Right ventricle myocardium superior (tissue), 1 donor: ENCODE measurements at places on chromosomes 16 and 17. TPM values are rescaled to one million over a fixed set of nuclear protein-coding genes. Genes with fewer than 3 reads are reported as not detected.

- no peak for DNase-seq
These were observed 209.5 kb downstream of the CNTNAP4 start for GRCh38 chr16:76486740-76487139.

GRCh38 chr16:77322757-77323156, 112.1 kb downstream of the ADAMTS18 start:
- no peak for DNase-seq

- DNase-seq: no peak
These were observed 53.7 kb upstream of the ETV4 start for GRCh38 chr17:43599835-43600234.

- no peak for DNase-seq
These were observed 26.3 kb downstream of the VPS53 start for GRCh38 chr17:688100-688989.

DNA sequence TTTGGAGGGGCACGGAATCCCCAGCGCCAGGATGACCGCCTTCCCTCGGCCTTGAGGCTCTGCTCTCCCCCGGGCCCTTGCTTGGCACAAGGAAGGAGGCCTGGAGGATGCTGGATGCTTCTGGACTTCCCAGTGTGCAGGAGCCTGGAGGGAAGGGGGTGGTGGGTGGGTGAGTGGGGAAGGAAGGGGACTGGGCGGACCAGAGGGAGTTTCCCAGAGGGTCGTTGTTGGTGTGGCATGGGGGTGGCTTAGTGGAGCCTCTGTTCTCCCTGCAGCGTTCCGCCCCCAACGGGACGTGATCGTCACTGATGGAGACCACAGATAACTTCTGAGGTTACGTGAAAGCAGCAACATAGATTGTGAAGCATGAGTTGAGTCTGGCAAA, 140.0 kb downstream of the IRF8 start:
- DNase-seq: no peak

HID1 gene
- total RNA-seq: 9.0 TPM

RNF222 gene
- not detected for total RNA-seq

- no peak for DNase-seq
These were observed 3.9 kb upstream of the NFAT5 start for GRCh38 chr16:69561901-69562300.

DNA sequence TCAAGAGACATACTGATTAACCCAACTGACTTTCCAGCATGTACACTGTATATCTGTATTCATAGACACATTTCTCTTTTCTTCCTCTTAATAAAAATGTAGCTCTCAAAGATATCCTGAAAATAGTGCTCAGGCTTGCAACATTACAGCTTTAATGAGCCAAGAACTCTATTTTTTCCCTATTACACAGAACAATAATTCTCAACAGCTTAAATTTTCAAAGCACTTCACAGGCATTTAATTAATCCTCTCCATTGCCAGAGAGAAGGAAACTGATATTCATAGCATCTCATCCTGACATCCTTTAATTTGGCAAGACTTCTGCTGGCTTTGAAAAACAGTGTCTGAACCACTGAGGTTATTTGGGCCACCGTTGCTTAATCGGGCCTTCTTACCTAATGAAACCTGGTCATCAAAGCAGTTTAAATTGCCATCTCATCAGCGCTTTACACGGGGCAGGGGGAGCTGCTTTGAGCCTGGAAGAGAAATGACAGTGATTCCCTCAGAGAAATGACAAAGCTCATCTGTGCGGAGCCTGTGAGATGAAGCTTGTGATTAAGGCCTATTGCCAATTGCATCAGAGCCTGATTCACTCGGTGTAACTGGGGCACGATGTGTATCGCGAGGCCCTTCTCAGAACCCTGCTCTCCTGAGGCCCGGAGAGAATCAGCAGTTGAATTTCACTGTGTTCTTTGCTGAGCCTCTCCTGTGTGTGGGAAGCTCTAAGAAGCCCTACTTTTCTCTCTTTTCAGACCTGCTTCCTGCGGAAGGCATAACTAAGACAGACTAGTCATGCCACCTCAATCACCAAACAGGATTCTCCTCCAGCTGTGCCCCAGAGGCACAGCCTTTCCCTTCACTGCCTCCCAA, 8.5 kb upstream of the SIAH1 start:
- no peak for DNase-seq
